ENCODE measurements at places on chromosomes 3 and 15.

- DNase-seq, result peak; percentile 28
Observed at GRCh38 chr3:167521006-167521355, 47.1 kb upstream of the SERPINI2 start.

GRCh38 chr3:117736846-117737245, 1027.3 kb downstream of the TUSC7 start:
- DNase-seq, result no peak

- DNase-seq, result no peak
Observed at GRCh38 chr15:51093839-51094605, 684 bp downstream of the TNFAIP8L3 start.

DNA sequence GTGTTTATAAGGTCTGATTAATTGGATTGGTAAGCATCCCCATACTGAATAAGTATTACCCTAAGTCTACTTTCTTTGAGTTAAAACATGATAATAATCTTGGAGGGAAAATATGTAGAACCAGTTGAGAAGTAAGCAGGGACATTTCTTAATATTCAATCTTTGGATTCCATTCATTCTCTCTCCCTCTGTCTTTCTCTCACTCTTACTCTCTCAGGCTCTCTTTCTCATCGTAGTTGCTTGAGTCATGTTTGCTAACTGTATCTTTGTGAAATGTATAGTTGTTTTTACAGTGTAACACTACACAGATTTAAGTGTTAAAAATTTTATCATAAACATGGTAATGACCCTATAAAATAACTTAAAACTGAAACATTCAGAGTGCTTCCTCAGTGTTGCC, 163.8 kb downstream of the RSRC1 start:
- DNase-seq, result no peak

DNA sequence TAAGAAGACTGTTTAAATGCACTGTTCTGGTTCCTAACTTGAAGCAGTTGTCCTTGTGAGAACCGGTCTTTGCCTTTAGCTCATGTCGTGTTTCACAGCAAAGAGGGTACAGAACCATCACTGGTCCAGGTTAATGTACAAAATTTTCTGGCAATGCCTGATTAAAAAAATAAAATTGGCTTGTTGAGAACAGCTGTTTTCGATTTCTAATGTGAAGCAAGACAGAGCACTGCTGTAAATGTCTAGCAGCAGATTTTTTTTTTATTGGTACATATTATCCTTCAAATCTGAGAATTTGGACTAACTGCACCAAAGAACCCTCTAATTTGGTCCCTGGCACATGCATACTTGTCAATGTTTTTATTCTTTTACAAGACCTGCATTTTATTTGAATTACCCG, 103.3 kb downstream of the STT3B start:
- DNase-seq, result no peak

- no peak for DNase-seq
Observed at GRCh38 chr3:188036375-188037194, 117.4 kb upstream of the LPP start.

DNA sequence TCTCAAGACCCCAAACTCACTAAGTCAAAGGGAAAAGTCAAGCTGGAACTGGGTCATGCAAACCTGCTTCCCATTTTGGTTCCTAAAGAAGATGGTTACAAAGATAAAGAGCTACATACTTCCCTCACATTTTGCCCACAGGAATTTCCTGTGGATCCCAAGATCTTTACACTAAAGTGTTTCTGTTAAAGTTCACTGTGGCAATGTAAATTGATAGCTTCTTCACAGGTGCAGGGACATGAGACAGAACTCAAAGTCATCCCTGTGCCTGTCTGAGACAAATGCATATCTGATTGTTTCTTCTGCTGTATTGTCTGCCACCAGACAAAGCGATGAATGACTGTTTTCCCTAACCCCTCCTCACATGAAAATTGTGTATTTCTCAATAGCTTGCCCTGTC, 567.8 kb downstream of the ZIC1 start:
- no peak for DNase-seq

DNA sequence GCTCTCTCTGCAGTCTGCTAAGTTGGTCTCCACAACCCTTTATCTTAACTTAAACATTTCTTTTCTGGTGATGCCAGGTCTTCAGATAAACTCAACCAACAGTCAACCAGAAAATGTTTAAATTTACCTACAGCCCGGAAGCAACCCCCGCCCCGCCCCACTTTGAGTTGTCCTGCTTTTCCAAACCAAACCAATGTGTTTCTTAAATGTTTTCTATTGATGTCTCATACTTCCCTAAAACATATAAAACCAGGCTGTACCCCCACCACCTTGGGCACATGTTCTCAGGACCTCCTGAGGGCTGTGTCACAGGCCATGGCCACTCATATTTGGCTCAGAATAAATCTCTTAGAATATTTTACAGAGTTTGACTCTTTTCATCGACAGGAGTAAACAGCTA, 13.2 kb upstream of the GPR160 start:
- no peak for DNase-seq

- no peak for DNase-seq
Observed at GRCh38 chr15:70219256-70219895, 121.7 kb upstream of the TLE3 start.

DNA sequence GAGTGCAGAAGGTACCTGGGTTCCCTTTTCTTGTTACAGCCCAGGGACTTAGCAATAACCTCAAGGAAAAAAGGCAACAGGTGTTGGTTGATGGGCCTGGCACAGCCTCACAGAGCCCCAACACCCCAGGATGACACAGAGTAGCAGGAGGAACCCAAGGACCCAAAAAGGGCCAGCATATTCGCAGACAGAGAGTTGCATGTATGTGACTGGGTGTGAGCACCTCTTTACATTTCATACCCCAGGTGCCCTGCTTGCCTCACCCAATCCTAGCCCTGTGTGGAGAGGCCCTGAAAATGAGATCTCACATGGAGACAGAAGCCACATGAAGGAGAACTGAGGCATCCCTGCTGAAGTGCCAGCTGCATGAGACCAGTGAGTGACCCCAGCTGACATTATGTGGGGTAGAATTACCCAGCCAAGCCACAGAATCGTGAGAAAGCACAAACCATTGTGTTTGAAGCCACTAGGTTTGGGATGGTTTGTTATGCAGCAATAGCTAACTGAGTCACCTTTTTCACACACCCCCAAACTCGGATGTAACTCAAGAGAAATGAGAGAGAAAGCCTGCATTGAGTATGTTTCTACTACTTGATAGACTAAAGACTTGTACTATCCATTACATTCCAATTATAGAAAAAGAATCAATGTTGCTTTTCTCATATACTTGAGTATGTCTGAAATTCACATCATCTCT, 26.2 kb upstream of the HHATL start:
- no peak for DNase-seq

DNA sequence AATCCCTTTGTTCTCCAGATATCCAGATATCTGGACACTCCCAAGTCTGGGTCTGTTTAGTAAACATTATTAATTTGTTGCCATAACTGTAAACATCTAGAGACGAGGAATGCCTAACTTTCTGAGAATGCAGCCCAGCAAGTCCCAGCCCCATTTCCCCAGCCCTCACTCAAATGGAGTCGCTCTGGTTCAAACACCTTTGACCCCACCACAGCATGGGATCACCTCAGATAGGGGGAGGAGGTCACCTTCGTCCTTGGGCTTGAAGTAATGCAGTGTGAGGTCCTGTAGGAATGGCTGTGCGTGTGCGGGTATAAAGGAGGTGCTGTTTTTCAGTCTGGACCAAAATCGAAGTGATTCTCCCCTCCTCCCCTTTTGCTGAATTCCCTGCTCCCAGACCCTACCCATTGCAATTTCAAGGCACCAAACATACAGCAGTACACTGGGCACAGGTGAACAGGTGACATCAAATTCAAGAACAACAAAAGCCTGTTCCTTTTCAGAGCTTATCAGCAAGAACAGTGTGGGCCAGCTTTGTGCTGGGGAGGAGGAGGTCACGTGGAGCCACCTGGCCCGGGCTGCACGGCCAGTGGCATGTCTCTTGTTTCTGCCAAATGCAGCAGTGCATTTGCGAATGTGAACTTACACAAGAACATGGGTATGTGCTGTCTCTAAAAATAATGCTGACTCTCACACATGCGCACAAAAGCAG, 57.5 kb upstream of the TRPM1 start:
- no peak for DNase-seq

DNA sequence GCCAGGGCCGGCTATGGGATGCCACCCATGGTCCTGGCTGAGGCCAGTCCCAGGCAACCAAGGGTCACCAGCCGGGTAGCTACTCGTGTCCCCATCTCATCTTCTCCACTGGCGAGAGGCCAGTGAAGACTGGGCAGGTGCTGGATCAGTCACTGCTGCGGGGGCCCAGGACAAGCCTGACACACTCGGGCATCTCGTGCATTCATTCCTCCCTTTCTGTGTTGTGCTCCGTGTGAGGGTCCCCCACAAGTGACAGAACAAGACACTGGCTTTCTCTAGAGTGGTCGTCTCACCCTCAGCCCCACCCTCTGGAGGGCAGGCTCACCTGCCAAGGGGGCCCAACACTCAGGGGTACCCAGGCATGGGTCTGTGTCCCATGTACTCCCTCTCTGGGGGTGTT, 48.4 kb downstream of the ROPN1B start:
- DNase-seq, result no peak

- no peak for DNase-seq
Observed at GRCh38 chr3:175898194-175898593, 1039.1 kb downstream of the NAALADL2 start.

DNA sequence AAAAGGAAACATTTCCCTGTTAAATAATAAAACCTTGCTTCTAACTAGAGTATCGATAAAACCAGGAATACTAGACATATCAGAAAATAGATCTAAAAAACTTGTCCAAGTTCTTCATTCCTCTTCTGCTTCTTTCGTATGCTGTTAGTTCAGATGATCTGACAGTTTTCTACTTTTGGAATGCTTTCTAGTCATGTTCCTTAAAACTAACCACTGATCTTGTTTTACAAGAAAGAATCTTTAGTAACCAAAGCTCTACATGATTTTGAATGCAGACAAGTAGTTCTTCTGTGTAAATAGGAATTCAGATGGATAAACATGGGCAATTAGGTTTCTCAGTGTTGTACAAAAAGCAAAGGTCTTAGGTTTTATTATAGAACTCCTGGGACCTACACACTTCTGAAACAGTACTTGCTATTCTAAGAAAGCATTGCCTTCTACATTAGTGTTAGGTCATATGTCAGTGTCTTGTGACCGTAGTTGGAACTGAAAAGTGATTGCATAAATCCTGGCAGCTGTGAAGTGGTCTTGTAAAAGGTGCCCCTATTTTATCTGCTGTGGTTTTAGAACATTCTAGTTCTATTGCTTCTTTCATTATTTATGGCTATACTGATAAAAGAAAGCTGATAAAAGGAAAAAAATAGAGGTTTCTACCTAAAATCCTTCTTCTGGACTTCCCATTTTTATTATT, 40.7 kb downstream of the SNRK start:
- DNase-seq, result no peak

GRCh38 chr3:114790752-114791151, 356.3 kb downstream of the ZBTB20 start:
- no peak for DNase-seq

- DNase-seq, result peak; percentile 83
Observed at GRCh38 chr3:47802734-47803479, at the start of gene DHX30. Gene DHX30 (plus strand): TSS chr3:47803138. CDS start chr3:47810684, 7,546 bp downstream.

GRCh38 chr15:40157778-40158447, 3.0 kb upstream of the BUB1B start:
- DNase-seq, result no peak

DNA sequence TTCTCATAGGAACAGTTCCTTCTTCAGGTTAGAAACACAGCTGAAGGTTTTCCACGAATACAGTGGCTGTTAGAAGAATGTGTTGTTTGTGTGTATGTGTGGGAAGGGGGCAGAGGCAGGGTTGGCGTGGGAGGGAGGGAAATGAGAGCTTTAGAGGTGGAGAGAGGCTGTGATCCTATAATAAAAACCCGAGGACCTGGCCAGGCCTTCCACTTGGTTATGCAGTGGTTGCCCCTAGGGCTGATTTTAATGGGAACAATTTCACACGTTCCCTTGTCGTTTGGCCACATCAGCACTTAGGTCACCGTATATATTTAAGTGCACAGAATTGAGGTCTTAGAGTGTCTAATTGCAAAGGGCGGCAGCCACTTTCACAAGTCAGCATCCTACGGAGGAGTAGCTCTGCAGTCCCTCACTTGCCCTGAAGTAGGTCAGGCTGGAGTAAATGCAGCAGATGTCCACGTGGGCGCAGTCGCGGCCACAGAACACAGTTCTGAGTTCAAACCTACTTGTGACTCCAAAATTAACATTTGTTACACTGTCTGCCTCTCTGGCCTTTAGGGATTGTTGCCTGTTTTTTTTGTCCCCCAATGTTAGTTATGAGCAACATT, 85.6 kb downstream of the PDCD6IP start:
- DNase-seq, result no peak

DNA sequence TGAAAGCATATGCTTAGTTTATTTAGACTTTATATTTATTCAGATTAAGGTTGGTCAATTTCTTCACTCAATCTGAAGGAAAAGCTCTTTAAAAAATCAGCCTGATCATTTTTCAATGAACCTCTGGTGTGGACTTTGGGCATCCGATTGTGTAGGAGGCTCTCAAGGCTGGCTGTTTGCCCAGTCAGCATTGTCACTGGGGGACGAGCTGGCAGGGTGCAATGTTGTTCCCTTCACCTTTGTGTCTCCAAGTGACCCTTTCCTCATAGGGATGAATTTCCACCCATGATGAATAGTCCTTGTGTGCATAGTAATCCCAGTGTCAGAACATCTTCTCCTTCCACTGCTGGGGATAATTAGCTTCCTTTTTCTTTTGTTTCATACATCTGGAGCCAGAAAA, 102.5 kb downstream of the CHRNA7 start:
- no peak for DNase-seq

DNA sequence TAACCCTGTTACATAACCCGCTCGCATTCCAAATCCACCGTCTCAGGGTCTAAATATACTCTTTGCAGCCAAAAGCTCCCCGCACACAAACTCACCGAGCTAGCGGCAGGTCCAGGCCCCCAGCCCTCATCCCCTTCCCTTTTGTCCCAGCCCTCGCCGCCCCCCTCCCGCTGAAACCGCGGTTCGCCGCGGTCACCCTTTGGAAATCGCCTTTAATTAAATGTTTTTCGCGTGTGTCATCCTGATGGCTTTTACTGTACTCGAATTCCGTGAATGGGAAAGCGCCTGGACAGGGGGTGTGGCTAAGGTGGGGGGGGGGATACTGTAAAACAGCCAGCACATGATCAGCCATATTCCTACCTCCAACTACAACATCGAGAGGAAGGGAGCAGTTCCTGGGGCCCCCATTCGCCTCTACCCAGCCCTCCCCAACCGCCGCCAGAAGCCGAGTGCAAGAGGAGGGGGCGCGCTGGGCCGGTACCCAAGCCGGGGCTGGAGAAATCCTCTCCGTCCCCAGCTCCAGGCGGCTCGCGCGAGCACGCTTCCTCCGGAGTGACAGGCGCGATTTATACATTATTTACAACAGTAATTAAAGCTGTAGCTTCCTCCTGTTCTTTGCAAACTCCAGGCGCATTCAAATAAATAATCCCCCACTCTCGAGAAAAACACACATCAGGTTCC, 1.7 kb downstream of the RORA start:
- no peak for DNase-seq

Data from CD4-positive, alpha-beta T cell treated with Interferon gamma for 1 hour (primary cell).